NCI-H748 treated with DMSO at 0.1 percent for 48 hours (cell line): ENCODE measurements at places on chromosomes 5 and 9.

GRCh38 chr5:1786621-1787471 is 12.8 kb downstream of the MRPL36 start:
- no peak for DNase-seq

DNA sequence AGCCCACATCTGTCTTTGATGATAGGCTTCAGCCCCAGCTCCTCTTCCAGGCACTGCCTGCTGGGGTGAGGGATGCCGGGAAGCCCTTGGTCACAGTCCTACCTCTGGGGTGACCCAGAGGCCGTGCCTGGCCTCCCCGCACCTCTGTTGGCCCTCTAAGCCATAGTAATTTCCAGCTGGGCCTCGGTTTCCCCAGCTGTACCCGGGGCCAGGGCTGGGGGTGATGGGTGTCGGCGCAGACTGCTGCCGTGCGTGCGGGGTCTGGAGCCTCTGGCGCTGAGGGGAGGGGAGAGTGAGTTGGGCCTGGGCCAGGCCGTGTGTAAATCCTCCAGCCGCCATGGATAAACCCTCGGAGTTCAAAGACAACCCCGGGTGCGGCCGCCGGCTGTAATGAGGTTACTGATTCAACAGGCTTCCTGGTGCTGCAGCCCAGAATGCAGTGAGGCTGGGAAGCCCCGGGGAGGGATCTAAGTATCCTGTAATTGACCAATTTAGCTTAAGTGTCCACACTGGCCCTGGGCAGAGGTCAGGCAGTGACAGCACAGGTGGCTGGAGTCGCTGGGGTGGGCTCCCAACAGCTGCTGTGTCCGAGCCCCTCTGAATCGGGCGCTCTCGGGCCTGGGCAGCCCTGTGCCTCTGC is 7.1 kb downstream of the RXRA start:
- no peak for DNase-seq

DNA sequence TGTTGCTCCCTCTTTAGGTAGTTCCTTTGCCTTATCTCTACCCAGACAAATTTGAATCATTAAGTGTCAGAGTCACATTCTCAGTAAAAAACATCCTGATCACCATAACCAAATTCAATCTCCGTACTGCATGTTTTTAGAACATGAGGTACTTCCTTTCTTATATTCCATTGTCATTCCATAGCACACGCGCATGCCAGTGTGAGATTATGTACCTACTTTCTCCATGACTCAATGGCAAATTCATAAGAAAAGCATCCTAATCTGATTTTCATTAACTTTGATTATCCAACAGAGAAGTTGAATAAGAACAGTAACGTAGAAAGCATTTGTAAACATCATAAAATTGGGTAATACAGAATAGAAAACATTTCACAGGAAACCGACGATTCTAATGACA is 1118.6 kb upstream of the CDH9 start:
- DNase-seq, result no peak

DNA sequence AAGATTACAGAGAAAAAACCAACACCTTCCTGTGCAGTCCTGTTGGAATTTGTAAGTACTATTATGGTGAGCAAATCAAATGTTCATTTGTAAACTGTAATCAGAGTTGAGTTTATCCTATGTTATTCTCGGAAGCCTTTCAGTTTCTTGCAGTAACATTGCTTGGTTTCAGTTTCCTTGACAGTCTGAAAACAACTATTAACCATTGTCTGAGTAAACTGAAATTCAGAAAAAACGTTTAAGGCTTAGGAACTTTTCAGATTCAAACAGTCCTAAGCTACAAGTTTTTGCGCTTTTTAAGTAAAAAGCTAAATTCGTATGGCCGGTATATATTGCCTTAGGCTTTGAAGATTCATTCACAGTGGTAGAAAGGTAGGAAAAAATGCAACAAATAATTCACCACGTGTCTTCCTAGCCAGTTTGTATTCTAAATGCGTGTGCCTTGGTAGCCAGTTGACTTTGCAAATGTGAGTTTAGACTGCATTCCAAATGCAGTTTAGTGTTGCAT is 2.5 kb downstream of the GPBP1 start:
- DNase-seq, result no peak

DNA sequence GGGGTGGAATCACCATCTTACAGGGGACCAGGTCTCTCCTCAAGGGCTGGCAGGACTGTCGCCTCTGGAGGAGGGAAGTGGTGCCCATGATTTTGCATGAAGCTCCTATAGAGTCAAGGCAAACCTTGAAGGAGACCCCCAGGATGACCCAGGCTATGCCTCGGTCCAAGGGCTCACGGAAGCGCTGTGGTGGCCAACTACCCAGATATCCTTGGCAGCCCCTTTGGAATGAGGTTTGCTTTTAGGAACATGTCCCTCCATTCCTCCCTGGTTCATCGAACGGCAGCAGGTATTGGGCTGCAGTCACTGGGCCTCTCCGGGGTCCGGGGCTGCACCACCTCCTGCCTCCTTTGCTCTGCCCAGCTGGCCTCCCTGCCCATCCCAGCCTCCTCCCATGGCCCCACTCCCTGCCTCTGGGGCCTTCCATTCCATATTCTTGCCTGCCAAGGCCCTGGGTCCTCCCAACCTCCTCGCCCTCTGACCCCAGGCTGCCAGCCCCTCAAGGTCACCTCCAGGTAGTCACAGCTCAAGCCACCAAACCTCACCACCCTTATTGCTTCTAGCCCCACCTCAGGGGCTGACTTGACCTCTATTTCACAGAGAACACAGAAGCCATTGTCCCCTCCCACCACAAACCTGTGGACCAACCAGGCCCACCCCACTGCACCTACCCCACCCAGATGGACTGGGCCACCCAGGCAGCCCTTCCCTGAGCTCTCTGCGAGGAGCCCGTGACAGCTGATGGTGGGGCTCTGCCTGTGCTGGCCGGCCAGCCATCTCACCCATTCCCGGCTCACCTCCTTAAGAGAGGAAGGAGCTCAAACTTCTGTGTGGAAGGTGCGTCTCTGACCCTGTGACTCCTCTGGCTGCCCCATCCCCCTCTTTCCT is 3.6 kb upstream of the IL3 start:
- no peak for DNase-seq

- no peak for DNase-seq
These were observed 27.8 kb upstream of the FSD1L start for GRCh38 chr9:105419816-105420597.

DNA sequence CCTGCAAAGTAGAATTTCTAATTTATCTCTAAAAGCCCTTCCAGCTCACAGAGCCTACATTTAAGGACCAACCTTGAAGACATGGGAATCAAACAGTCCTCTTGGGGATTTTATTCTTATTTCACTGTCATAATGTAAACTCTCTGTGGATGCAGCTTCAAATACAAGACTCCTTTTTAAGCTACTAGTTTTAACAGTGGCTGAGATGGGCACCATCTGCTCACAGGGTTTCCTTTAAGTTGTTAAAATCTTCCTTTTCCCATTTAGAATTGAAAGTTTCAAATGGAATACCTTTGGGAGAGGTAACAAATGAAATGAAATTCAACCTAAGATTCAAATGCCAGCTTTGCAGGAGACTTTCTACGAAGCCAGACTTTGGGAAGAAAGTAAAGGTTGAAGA is 243.7 kb downstream of the GLIS3 start:
- DNase-seq, result no peak

- no peak for DNase-seq
These were observed 6.6 kb downstream of the FLT4 start for GRCh38 chr5:180642779-180643178.

DNA sequence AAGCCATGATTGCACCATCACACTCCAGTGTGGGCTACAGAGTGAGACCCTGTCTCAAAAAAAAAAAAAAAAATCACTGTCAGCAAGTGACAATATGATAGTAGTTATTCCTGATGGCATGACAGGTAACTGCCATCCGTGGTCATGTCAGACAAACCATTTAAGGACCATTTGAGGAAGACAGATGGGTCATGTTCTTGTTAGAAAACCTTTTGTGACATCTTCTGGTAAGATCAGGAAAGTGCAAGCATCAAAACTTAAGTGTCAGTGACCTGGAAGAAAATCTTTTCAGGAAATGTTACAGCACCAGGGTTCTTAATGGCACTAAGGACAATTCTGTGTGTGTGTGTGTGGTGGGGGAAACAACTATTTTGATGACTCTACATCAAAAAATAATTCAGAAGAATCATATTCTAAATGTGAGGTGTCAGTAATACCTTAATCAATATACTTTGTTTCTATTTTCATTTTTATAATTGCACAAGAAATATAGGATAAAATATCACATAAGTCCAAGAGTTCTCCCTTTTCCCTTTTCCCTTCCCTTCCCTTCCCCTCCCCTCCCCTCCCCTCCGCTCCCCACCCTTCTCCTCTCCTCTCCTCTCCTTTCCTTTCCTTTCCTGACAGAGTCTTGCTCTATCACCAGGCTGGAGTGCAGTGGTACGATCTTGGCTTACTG is 17.8 kb downstream of the SLC38A9 start:
- peak; percentile 18 for DNase-seq

GRCh38 chr9:73121375-73121935 is 30.2 kb upstream of the ANXA1 start:
- no peak for DNase-seq

DNA sequence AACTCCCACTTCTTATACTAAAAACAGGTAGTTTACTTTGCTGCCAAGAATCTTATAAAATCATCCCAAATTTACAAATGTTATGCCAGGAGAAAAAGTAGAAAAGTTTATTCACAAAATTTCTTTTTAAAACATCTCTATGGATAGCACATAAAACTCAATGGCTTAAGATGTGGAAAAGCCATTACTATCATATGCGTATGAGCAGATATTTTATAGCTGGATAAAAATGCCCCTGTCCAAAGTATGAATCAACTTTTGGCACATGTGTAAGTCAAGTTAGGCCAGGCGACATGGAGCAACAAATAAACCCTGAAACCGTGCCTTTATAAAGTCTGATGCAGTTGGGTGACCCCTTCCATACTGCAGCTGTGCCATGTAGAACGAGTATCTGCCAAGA is 38.6 kb upstream of the FBP1 start:
- no peak for DNase-seq
